ENCODE measurements at places on chromosomes 2 and 18.

- no peak for ATAC-seq
These were observed 32.2 kb downstream of the RTP5 start for GRCh38 chr2:241901500-241902351.

- ATAC-seq: no peak
These were observed 188.2 kb upstream of the ZNF804A start for GRCh38 chr2:184410160-184410559.

DNA sequence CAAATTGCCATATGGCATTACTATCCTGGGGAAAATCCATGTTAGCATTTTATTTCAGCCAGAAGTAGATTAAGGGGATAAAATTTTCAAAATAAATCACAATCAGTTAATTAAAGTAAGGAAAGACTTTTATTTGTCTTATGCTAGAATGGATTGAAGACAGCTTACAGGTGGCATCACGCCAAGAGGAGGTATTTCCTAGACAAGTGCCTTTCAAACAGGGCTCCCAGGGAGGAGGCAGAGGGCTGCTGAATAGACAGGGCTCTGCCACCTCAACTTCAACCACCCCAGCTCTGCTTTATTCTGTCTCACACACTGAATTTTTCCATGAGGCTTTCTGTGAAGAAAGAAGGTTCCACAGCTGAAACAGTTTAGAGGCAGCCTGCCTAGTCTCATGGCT lies 12.2 kb downstream of the CCDC68 start:
- no peak for ATAC-seq

GRCh38 chr18:58578835-58579560 lies 49.9 kb downstream of the ALPK2 start:
- ATAC-seq: no peak

GRCh38 chr2:178452334-178452733 lies 1.2 kb downstream of the PJVK start:
- ATAC-seq: no peak

GRCh38 chr2:126244937-126245336 lies 411.0 kb upstream of the GYPC start:
- ATAC-seq: no peak

GRCh38 chr2:234102112-234102511 lies 51.6 kb downstream of the SPP2 start:
- no peak for ATAC-seq

GRCh38 chr2:28322981-28323396 lies 69.7 kb upstream of the FOSL2 start:
- ATAC-seq: no peak

DNA sequence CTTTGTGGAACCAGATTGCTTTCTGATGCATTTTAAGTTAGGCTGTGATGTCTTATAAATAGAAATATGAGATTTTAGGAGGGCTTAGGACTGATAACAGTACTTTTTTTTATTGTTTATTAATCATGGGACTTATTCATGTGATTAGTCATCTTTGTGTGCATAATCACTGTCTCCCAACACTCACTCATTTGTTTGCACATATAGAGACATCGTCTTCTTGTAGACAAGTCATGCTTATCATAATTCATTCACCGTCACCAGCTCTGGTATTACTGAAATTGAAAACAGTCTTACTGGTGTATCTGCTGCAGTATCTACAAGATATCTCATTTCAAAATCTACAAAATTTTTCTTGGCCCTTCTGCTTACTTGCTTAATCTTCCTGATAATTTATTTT lies 45.8 kb downstream of the WDR7 start:
- ATAC-seq: no peak

GRCh38 chr2:166375736-166376487 lies at the start of gene SCN9A:
TSS of gene SCN9A (minus strand) at chr2:166375944. CDS start at chr2:166311756, 64,188 bp downstream.
- peak; percentile 92 for ATAC-seq

- no peak for ATAC-seq
These were observed 672.8 kb upstream of the ID2 start for GRCh38 chr2:8009010-8009597.

GRCh38 chr2:53769318-53769945 lies 1.8 kb downstream of the CHAC2 start:
- ATAC-seq: no peak

DNA sequence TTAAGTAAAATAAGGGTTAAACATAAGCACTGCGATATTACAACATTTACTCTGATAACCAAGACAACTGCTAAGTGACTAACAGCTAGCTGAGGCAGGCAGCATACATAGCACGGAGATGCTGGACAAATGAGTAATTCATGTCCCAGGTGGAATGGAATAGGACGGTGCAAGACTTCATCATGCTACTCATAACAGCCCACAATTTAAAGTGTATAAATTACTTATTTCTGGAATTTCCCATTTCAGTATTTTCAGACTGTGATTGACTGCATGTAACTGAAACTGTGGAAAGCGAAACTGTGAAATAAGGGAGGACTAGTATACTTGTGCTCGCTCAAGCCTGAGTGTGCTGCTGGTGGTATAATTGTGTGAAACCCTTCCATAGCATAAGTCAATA lies 12.9 kb downstream of the IER3IP1 start:
- no peak for ATAC-seq

GRCh38 chr18:48336332-48336731 lies 72.9 kb downstream of the ZBTB7C start:
- ATAC-seq: peak; percentile 55
